GM23338 (cell line): ENCODE measurements at places on chromosomes 12 and 14. TPM values are rescaled to one million over a fixed set of nuclear protein-coding genes. Genes with fewer than 3 reads are reported as not detected.

DNA sequence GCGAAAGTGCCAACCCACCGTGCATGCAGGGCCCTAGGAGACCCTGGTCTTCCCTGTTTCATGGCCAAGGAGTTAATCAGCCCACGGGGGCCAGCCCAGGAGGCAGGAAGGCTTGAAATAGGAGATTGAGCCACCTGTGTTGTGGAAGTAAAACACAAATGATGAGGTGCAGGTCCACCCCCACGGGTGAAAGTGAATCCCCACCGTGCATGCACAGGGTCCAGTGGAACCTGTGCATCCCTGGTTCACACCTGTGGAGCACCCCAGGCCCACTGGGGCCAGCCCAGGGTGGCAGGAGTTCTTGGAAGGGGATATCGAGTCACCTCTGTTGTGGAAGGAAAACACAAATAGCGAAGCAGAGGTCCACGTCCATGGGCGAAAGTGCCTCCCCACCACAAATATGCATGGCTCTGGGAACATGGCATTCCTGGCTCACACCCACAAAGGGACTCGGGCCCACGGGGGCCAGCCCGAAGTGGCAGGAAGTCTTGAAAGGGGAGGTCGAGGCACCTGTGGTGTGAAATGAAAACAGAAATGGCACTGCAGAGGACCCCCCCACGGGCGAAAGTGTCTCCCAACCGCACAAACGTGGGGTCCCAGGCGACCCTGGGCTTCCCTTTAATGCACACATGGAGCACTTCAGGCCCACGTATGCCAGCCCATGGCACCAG lies 381.5 kb downstream of the ALG10 start:
- peaks cover 10% of the 10 kb centered on the region for H3K36me3 ChIP-seq
- H3K27me3 ChIP-seq = no peaks in the 10 kb centered on the region
- no peak for DNase-seq
- H3K27ac ChIP-seq = no peak overlapping the region
- no peak overlapping the region for H3K4me3 ChIP-seq

DNA sequence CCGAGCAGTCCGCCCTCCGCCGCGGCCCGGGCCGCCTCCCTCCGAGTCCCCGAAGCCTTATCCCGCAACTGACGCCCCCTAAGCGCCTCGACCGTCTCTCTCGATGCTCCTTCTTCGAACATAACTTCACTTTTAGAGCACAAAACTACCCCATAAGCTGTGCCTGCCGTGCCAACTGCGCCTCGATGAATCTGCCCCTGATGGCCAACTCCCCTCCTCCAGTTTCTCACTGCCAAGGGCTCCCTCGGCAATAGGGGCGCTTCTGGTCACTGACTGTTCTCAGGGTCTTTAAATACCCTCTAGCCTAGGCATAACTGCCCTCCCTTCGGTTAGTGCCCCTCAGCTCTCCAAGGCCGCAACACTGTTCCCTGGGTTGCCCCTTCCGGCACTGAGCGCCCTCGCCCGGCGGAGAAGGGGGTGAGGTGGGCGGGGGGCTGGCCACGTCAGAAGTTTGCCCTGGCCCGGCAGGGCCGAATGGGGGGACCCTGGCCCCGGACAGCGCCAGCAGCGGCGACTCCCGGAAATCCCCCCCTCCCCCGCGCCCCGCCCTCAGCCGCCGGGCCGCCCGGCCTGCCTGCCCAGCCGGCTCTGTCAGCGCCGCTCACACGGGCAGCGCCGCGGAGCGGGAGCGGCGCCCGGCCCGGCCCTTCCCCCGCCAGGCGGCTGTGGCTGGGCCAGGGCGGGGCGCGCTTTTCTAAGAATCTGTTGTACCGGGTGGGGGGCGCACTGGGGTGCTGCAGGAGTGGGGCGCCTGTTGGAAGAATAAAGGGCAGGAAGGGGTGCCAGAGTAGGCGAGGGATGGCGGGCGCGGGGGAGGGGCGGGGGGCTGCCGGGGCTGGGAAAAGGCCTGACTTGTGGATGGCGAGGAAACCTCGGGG lies 10.6 kb downstream of the RARG start:
- H3K36me3 ChIP-seq = no peaks in the 10 kb centered on the region; the same call in 1 of the 2 replicates
- peaks cover 15% of the 10 kb centered on the region for H3K27me3 ChIP-seq

GRCh38 chr12:11581179-11581755 lies 68.2 kb upstream of the ETV6 start:
- DNase-seq = peak; percentile 95
- H3K27ac ChIP-seq = no peak overlapping the region
- H3K27me3 ChIP-seq = no peaks in the 10 kb centered on the region
- H3K36me3 ChIP-seq = no peaks in the 10 kb centered on the region

- H3K27me3 ChIP-seq = no peaks in the 10 kb centered on the region
- no peak overlapping the region for H3K27ac ChIP-seq
- H3K36me3 ChIP-seq = no peaks in the 10 kb centered on the region
- peak; percentile 35 for DNase-seq
Measured at GRCh38 chr12:97556302-97556779, 93.7 kb downstream of the RMST start.

The MMP14 gene
- 48.9 and 56.4 TPM in 2 replicates for total RNA-seq

The WNK1 gene
- 114 and 119 TPM in 2 replicates for total RNA-seq

GRCh38 chr12:14567351-14568162 lies at the start of gene PLBD1:
PLBD1 (minus strand) TSS chr12:14567883; CDS start chr12:14567696, 187 bp downstream.
- H3K4me1 ChIP-seq = peaks cover 16% of the 10 kb centered on the region
- 0 out of 2 replicates have a peak within 1 kb of the TSS, but pooled peaks have one; percentile 67 for H3K27ac ChIP-seq
- peak within 1 kb of the TSS; percentile 60 for H3K4me3 ChIP-seq
- peaks cover 10% of the 10 kb centered on the region; the same call in 1 of the 2 replicates for H3K27me3 ChIP-seq

- H3K27me3 ChIP-seq = no peaks in the 10 kb centered on the region
- no peak overlapping the region for H3K4me3 ChIP-seq
- H3K36me3 ChIP-seq = no peaks in the 10 kb centered on the region
- H3K27ac ChIP-seq = no peak overlapping the region
- no peak for DNase-seq
Measured at GRCh38 chr14:51957950-51958349, 31.4 kb upstream of the RTRAF start.

GRCh38 chr12:12540261-12541013 lies 22.2 kb downstream of the DUSP16 start:
- 0 out of 2 replicates have a peak, but pooled peaks cover 8% of the 10 kb centered on the region for H3K36me3 ChIP-seq
- no peaks in the 10 kb centered on the region for H3K27me3 ChIP-seq
- no peak for DNase-seq
- no peak overlapping the region for H3K27ac ChIP-seq

The GRIN2B gene
- total RNA-seq = 3.0 and 5.9 TPM in 2 replicates

DNA sequence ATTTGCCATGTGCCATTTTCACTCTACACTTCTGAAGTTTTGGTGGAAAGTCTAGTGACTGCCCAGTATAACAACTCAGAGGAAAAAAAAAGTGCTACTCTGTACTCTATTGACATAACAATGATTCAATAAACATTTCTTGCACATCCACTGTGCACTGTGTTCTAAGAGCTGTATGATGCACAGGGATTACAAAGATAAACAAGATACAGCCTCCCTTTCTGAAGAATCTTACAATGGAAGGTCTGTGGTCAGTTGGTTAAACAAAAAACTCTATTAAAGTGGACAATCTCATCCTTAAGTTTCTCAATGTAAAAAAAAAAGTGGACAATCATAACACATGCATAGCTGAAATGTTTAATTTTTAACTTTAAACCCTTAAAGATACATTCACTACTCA lies 105.7 kb upstream of the RASSF8 start:
- H3K4me3 ChIP-seq = no peak overlapping the region
- H3K4me1 ChIP-seq = no peaks in the 10 kb centered on the region
- no peak for DNase-seq
- H3K27me3 ChIP-seq = no peaks in the 10 kb centered on the region
- H3K27ac ChIP-seq = no peak overlapping the region

The PLEKHG7 gene
- not detected in 2 replicates for total RNA-seq

The HPD gene
- total RNA-seq = not detected in 2 replicates

DNA sequence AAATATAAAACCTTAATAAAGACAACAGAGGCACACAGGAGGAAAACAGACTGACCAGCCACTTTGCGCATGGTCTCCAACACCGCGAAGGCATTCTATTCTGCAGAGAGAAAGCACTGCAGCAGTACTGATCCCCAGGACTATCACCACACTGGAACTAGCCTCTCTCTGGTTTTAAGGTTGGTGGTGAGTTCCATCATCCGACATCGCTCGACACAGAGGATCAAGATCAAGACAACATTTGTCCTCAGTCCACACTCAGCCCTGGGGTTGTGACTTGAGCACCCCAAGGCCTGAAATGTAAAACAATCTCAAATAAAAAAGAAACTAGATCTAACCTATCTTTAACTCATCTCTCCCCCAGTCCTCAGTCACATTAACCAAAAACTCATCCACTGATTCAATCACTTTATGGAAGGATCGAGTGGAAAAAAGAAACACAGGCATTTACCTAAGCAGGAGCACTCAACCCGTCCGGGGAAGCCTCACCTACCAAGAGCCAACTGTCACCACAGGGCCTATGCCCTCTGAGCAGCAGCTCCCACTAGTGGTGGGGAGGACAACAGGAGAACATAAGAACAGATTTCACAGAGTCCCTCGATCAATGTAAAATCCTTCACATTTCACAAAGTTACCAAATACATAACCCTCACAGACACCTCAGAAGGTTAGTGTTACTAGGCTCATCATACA lies 17.7 kb downstream of the STXBP6 start:
- H3K36me3 ChIP-seq = peaks cover 4% of the 10 kb centered on the region; the same call in 1 of the 2 replicates
- no peaks in the 10 kb centered on the region for H3K27me3 ChIP-seq
- H3K27ac ChIP-seq = no peak overlapping the region
- H3K4me1 ChIP-seq = no peaks in the 10 kb centered on the region; the same call in 1 of the 2 replicates
- no peak overlapping the region for H3K4me3 ChIP-seq
- peak; percentile 65 for DNase-seq

DNA sequence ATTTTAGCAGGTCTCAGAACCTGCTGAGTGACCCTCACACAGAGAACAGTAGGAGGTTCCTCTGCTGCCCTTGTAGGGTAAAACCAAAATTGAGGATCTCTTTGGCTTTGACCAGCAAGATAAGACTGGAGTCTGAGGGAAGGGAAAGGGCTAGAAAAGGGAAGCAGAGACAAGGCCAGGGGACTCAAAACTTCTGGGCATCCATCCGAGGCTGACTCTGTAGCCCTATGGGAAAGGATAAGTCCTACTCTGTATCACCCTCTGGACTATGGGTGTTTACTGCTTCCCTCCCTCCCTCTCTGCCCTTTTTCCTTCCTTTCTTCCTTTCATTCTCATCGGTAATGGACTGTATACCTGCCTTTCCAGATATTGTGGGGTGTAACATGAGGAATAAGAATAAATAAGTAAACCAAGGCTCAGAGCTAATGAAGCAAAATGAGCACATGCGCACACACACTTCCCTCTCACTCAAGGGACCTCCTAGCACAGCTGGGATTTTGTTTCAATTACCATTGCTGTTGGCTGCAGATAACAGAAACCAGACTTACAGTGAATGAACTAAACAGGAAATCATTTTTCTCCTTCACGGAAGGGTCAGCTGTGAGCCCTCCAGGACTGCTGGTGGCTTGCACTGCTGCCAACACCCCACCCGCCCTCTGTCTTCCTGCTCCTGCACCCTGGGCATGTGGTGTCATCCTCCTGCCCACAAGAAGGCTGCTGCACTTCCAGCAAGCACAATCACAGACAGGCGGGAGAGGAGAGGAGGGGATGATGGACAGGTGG lies 404.4 kb upstream of the CCDC196 start:
- H3K36me3 ChIP-seq = no peaks in the 10 kb centered on the region
- H3K4me3 ChIP-seq = no peak overlapping the region
- H3K4me1 ChIP-seq = no peaks in the 10 kb centered on the region

GRCh38 chr14:32193532-32193931 lies 8.3 kb upstream of the RNU6-7 start:
- no peak overlapping the region for H3K4me3 ChIP-seq
- no peaks in the 10 kb centered on the region for H3K27me3 ChIP-seq
- no peak overlapping the region for H3K27ac ChIP-seq
- H3K36me3 ChIP-seq = no peaks in the 10 kb centered on the region
- DNase-seq = no peak
- no peaks in the 10 kb centered on the region for H3K4me1 ChIP-seq

DNA sequence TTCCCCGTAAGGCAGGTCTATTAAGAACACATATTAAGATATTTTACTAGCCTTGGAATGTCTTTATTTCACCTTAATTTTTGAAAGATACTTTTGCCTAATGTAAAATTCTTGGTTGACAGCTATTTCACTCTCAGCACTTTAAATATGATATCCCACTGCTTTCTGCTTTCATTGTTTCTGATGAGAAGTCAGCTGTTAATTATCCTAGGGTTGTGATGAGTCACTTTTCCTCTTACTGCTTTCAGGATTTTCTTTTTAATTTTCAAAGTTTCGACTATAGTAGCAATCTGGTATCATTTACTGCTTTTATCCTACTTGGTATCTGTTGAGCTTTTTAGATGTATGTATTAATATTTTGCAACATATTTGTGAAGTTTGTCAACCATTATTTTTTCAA lies 578.9 kb upstream of the ATP2B1 start:
- H3K27ac ChIP-seq = no peak overlapping the region
- H3K4me1 ChIP-seq = peaks cover 10% of the 10 kb centered on the region; the same call in 1 of the 2 replicates
- 0 out of 2 replicates have a peak, but pooled peaks cover 6% of the 10 kb centered on the region for H3K36me3 ChIP-seq
- no peak for DNase-seq
- H3K27me3 ChIP-seq = no peaks in the 10 kb centered on the region

DNA sequence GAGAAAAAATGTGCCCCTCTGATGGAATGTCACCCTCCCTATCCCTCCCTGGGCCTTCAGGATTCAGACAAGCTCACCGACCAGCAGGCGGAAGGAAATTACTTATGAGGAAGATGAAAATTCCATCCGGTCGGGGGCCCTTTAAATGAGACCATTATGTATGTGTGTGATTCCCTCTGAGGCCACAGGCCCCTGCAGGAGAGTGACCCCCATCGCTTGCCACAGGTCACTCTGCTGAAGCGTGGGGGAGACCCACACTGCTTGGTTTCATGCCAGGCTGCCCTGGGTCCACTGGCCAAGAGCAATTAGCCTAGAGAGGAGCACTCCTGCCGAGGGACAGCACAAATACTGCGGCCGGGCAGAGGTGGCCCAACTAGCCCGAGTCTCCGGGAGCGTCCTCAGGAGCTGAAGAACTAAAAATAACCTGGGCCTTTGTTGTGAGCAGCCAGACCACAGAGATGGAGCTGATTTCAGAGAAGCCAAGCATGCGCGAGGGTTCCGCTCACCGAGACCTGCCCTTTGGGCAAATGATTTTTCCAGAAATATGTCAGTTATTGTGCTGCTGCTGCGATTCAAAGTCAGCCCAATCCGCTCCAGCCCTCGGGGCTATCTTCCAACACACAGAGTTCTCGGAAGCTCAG lies 276.4 kb downstream of the DPF3 start:
- H3K27me3 ChIP-seq = no peaks in the 10 kb centered on the region
- no peak overlapping the region for H3K27ac ChIP-seq
- H3K36me3 ChIP-seq = no peaks in the 10 kb centered on the region
- peaks cover 9% of the 10 kb centered on the region; the same call in 1 of the 2 replicates for H3K4me1 ChIP-seq
- peak; percentile 19 for DNase-seq
